Stimulated activated CD8-positive, alpha-beta memory T cell treated with anti-CD3 and anti-CD28 coated beads, Interleukin-7, amount 100 ng/mL, for 4 hours (primary cell): ENCODE measurements at places on chromosomes 12 and 14.

DNA sequence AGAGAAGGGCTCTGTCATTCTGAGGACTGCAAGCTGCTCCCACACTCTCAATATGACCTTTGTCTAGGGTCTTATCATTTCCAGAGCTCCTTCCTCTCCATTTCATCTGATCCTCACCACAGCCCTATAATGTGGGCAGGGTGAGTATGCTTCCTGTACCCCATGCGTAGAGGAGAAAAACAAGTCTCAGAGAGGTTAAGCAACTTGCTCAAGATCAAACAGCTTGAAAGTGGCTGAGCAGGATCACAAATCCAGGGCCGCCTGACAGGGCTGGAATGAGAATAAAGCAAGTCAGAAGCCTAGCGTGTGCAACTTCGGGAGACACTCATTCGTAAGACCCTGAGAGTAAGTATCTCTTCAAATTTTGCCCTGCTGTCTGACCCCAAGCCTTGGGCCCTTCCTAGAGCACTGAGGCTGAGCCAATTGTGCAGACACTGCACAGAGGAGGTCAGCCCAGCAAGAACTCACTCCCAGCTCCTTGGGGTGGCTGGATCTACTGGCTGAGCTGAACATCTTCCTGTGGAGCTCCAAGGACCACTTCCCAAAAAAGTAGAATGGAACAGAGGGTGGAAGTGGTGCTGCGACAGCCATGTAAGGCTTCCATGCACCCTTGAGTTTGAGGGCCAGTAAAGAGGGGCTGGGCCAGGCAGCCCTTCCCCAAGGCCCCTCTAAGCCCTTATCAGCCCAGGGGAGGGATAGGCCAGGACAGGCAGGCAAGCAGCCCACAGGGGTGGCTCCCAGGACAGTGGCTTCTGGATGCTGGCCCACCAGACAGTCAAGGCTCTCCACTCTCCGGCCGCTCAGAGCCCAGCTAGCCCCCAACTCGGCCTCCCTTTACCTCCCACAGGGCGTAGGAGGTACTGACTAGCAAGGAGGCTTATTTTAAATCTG, 10.5 kb downstream of the ZFP36L1 start:
- no peak for DNase-seq

DNA sequence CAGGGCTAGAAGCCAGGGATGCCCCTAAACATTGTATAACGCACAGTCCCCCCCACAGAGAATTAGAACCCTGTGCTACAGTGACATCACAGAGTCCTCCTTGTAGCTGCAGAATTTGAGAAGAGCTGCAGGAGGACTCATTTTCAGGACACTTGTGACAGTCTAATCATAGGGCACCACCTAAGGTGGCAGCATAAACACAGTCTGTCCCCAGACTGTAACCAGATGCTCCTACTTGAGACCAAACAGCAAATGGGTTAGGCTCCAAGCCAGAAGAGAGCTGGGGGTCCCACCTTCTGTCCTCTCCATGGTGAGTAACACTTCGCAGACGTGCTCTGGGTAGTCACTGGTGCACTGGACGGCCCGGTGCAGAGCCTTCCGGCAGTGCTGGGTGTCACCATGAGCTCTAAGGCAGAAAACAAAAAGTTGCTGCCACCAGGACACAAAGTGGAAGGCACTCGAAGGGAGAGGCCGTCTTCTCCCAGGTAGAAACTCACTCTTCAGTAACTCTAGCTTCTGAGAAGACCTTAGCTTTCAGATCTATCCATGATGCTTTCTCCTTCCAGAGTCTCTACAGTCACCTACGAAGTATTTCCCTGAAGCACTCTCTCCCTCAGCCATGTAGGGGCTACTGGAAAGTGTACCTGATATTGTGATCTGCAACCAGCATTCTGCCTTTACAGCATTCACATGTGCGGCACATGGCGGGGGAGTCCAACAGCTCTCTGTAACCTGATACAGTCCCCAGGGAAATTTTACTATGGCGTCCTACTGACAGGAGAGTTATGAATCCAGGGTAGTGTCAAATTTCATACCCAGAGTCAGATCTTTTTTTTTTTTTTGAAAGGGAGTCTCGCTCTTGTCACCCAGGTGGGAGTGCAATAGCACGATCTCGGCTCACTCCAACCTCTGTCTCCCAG, 17.1 kb downstream of the FICD start:
- no peak for DNase-seq

DNA sequence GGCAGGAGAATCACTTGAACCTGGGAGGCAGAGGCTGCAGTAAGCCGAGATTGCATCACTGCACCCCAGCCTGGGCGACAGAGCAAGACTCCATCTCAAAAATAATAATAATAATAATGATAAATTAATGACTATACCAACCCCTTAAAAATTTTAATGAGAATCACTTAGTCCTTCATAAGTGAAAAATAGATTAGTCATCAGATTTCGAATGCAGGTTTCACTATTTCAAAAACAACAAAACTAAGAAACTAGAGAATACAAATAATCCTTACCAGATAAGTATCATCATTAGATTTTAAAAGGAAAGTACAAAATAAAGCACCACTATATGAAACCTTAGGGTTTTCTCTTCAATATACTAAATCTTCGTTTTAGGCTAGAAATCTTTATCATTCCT, 62.3 kb downstream of the CEP83 start:
- no peak for DNase-seq

DNA sequence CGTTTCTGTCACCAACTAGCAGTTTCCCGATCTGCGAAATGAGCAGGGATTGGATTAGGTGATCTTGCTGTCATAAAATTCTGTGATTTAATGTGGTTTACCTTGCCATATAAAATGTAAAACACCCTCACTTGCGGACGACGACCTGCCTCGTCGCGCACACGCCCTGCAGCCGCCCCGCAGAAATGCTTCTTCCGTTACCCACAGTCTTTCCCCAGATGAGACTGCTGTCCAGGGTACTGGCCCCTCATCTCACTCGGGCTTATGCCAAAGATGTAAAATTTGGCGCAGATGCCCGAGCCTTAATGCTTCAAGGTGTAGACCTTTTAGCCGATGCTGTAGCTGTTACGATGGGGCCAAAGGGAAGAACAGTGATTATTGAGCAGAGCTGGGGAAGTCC, 17.7 kb upstream of the FOXJ2 start:
- DNase-seq, result no peak

GRCh38 chr12:132310181-132311040, 19.0 kb downstream of the GALNT9 start:
- no peak for DNase-seq

DNA sequence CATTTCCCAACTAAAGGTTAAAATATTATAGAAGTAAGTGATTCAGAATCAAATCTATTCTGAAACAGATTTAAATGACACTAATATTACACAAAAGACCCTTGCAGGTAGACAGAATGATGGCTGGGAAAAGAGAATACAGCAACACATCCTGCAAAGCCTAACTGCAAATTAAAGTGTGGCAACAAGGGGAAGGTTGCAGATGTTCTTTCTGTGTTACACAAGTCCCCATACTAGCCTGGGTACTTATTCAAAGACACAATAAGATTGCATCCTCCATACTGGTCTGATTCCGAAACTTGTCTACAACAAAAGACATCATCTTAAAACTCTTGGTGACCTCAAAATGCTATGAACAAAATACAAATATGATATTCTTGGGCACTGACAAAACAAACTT, 50.5 kb downstream of the R3HDM2 start:
- no peak for DNase-seq

- DNase-seq, result no peak
Observed at GRCh38 chr12:91397866-91398532, 215.4 kb upstream of the DCN start.

GRCh38 chr14:73237786-73238423, 599 bp downstream of the PAPLN start:
- no peak for DNase-seq

GRCh38 chr12:122363782-122364181, 58.7 kb downstream of the CLIP1 start:
- DNase-seq, result no peak

DNA sequence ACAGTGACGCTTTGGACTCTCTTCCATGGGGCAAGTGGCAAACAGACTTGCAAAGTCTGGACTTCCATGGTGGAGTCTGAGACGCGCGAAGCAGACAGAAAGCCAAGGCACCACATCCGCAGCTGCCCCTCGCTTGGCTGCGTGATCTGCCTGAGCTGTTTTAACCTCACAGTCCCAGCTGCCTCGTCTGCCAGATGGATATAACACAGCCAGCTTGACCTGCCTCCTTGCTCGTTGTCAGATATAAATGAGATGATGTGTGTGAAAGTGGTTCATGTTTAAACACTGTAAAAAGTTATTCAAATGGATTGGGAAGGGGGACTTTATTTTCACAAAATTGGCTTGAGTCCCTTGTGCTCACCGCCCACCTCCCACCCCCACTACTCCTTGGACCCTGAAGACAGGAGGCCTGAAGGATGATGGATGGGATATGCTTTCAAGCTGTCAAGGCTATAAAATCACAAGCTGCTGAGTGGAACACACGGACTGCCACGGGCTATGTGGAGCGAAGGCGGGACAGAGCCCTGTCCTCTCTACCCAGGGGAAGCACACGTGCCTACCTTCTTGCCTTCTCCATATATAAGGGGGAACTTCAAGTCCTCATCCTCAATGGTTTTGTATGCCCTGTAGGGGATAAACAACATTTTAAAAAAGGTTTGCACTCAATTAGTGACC, 226.9 kb downstream of the MON2 start:
- no peak for DNase-seq
